ENCODE measurements at places on chromosomes 2 and 18.

- no peak for DNase-seq
Measured at GRCh38 chr2:54384301-54385203, 71.6 kb upstream of the SPTBN1 start.

- no peak for DNase-seq
Measured at GRCh38 chr2:45572979-45573378, 38.1 kb downstream of the SRBD1 start.

GRCh38 chr2:233064530-233065199, 4.5 kb downstream of the INPP5D start:
- DNase-seq, result no peak

GRCh38 chr18:31398191-31398590, 21.6 kb downstream of the DSG4 start:
- DNase-seq, result no peak

- no peak for DNase-seq
Measured at GRCh38 chr2:162490761-162491470, 147.0 kb downstream of the GCA start.

GRCh38 chr2:2870106-2870505, 507.5 kb downstream of the EIPR1 start:
- DNase-seq, result no peak

DNA sequence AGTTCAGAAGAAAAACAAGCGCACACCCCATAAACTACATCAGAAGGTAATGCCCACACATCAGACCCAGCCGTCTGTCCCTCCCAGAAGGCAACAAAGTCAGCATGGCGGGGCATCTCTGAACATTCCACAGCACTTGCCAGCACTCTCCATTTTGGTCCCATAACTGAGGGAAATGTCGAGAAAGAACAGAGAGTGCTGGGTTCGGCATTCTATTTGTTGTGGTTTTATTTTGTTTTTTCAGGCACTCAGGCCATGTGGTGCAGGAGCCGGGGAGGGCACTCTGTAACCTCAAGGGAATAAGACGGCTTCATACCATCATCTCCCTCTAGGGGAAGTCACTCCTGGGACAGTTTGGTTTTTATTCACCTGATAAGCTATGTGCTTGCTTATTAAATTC, 156.0 kb downstream of the SEPTIN10 start:
- DNase-seq, result peak; percentile 57

DNA sequence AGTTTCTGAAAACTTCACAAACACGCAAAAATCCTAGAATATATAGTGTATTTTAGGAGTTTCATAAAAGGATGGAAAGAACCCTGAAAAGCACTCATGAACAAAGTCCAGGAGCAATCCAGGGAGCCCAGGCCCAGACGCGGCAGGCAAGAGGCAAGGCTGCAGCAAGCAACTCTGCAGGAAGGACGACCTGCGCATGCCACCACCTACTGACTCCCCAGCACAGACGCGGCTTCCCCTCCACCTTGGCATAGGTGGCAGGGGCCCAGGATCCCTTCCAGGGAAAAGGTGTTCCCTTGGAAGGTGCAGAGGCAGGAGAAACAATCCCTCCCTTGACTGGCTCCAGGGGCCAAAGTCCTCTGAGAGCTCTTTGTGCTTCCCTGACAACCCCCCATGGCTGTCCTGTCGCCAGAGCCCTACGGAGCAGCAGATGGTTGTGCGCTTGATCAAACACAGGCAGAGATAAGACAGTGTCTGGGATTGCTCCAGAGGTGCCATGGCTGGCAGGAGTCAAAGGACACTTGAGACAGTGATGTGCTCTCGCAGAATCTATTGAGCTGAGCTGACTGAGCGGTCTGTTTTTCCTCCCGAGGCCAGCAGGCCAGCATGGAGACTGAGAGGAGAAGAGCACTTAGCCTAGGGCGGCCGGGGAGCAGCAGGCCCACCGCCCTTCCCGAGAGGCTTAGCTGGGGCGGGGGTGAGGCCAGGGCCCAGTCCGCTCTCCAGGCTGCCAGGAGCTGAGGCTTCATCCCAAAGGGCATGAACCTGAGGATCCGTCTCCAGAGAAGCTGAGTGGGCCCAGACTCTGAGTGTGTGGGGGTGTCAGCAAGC, 10.8 kb upstream of the AMER3 start:
- no peak for DNase-seq

GRCh38 chr2:43383533-43383932, 157.1 kb upstream of the ZFP36L2 start:
- no peak for DNase-seq

GRCh38 chr2:109532728-109533076, 81.1 kb downstream of the SEPTIN10 start:
- DNase-seq, result no peak

DNA sequence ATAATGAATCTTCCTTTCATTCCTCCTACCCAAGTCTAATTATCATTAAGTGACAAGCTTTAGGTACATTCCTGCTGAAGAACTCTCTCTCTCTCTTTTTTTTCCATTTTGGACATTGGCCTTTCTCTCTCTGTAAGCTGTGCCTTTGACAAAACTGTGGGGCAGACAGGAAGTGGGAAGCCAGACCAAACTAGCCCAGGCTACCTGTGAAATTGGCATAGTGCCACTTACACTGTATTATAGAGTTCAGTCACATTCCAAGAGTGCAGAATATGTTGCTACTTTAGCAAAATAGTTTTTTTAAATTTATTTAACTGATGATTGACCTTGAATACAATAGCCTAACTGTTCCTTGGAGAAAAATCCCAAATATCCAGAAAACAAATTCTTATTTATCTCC, 381.5 kb upstream of the ETAA1 start:
- DNase-seq, result no peak

GRCh38 chr2:15983496-15983895, 43.1 kb downstream of the MYCN start:
- DNase-seq, result no peak

GRCh38 chr18:58391932-58392323, 237.0 kb downstream of the ALPK2 start:
- DNase-seq, result no peak

DNA sequence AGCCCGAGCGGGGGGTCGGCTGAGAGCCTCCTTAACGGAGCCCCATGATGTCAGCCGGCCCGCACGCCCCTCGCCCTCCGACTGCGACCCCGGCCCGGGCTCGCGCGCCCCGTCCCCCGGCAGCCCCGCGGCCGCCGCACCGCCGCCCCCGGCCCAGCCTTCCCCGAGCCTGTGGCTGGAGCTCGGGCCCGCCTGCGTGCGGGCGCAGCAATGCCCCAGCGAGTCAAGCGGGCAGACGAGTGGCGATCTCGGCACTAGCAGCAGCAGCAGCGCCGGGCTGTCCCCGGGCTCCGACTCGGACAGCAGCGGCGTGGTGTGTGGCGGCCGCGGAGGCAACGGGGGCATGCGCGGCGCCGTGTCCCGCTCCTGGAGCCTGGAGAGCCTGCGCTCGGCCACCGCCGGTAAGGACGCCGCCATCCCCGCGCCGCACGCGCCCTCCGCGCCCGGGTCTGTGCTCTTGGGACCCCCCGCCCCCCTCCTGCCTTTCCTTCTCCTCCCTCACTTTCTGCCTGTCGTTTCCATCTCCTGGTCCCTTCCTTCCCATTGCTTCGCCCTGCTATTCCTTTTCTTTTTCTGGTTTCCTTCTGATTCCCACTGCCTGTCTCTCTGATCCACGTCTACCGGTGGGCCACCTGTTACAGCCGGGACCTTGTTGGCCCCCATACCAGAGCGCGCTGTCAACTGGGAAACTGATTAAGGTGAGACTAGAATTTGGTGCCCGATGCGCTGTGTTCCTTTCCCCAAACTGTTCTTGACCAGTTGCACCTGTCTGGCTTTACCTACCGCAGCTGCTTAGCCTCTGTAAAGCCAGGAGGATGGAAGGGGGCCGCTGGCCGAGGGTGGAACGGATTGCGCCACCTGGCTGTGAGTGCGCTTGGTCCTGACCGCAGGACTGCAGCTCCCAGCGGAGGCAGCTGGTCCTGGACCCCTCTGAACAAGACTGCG, 127.4 kb downstream of the ARHGEF4 start:
- peak; percentile 74 for DNase-seq

DNA sequence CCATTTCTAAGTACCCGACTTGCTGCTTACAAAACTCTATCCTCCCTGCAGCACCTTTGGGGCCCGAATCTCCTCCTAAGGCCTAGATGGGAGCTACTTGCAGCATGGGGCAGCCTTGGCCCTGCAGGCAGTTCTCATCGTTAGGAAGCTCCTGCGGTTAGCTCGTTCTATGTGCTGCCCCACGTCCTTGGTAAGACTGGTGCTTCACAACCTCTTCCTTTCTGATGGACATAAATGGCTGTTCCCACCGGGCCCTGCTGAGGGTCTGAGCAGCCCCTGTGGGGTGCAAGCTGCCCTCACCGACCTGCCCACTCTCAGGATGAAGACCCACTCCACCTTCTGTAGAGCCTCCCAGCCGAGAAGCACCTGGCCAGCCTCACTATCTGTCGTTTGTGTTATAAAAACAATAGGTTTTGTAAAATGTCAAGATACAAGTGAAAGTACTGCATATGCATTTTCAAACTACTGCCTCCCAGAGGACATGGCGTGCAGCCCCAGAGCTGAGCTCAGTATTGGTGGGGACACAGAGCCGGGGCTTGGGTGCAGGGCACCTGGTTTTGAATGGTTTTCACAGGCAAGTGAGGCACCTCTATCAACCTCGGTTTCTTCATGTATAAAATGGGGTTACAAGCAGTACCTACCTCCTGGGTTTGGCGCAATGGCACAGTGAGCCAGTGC, 19.4 kb downstream of the OTOF start:
- DNase-seq, result no peak

DNA sequence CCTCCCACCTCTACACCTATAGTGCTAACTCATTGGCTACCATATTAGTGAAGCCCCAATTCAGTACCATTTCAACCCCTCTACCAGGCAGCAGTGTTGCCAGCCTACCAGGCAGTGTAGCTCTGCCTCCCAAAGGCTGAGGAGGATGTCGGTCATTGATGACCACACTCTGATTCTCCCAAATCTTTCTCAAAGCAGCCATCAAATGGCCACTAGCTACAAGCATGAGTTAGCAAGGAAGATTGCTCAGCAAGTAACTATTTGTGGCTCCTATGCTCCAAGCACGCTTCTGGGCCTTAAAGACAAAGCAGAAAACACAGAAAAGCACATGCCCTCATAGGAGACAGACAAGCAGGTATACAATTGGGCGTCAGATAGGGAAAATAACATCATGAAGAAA, 42.7 kb upstream of the AFF3 start:
- DNase-seq, result no peak
